Activated CD8-positive, alpha-beta memory T cell treated with anti-CD3 and anti-CD28 coated beads, Interleukin-2, amount 10 ng/mL, durations not matched to agents 7 days and 5 days (primary cell): ENCODE measurements at places on chromosomes 16 and 17. TPM values are rescaled to one million over a fixed set of nuclear protein-coding genes. Genes with fewer than 3 reads are reported as not detected.

DNA sequence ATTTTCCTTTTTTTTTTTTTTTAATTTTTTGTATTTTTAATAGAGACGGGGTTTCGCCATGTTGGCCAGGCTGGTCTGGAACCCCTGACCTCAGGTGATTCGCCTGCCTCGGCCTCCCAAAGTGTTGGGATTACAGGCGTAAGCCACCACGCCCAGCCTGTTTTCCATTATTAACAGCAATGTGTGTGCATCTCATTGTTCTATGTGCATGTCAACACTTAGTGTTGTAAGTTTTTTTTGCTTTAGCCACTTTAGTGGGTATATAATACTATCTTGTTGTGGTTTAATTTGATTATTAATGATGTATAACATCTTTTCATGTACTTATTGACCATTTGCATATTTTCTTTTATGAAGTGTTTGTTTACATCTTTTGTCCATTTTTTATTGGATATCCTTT lies 32.8 kb upstream of the BHLHA9 start:
- DNase-seq = no peak

GRCh38 chr16:9836118-9836736 lies 346.0 kb downstream of the GRIN2A start:
- no peak for DNase-seq

- no peak for DNase-seq
Observed at GRCh38 chr16:29644973-29645693, 17.9 kb upstream of the SPN start.

DNA sequence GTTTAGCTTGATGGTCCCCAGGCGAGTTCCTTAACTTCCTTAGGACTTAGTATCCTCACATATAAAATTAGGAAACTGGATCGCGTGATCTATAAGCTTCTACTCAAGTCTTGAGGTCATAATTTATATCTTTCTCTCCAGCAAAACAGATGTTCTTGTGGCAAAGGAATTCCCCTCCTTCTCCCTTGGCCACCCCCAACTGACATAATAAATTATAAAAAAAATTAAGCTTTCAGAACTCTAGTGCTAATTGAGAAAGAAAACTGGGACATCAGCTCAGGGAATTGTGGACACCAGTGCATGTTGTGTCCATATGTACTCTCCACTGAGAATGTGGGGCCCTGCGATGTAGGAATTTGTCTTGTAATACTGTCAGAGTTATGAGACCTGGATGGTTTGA lies 13.5 kb downstream of the GNAO1 start:
- no peak for DNase-seq

- DNase-seq = no peak
Observed at GRCh38 chr17:74552037-74552436, 6.1 kb upstream of the CD300C start.

DNA sequence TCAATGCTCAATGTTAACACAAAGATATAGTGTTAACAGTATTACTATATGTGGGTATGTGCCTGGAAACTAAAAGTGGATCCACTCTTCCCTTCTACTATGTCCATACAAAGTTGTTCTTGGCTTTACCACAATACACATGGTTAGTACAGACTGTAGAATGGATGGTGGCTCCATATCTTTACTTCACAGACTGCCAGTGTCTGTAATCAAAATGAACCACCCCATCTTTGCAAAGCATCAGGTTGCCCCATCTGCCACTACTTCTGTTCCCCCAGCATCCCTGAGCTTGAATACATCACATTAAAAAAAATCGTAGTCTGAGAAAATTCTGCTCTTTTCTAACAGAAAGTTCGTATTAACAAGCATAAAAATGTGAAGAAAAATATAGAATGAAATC lies 30.0 kb downstream of the USP32 start:
- DNase-seq = no peak

GRCh38 chr17:57091186-57091618 lies 6.2 kb downstream of the AKAP1 start:
- no peak for DNase-seq

GRCh38 chr17:6061290-6061689 lies 8.9 kb upstream of the WSCD1 start:
- no peak for DNase-seq

DNA sequence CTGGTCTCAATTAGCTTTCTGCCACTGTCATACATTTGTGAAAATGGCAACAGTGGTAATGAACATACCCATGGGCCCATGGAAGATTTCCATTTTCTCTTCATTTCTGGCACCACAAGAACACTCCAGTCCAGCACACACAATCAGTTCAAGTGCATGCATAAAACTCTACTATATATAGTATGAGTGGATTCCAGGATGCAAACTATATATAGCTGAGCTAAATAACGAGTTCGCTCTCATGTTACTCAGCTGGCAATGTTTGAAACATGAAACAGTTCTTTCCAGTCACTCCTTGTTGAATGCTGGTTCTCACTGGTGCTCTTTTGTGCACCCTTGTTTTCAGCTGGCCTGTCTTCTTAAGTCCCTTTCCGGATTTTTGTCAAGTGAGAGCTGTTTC lies 75.2 kb upstream of the DHX40 start:
- DNase-seq = no peak

GRCh38 chr17:29111816-29112499 lies 68.2 kb downstream of the MYO18A start:
- peak; percentile 78 for DNase-seq

- DNase-seq = no peak
Observed at GRCh38 chr17:75764417-75764710, 628 bp downstream of the GALK1 start.

DNA sequence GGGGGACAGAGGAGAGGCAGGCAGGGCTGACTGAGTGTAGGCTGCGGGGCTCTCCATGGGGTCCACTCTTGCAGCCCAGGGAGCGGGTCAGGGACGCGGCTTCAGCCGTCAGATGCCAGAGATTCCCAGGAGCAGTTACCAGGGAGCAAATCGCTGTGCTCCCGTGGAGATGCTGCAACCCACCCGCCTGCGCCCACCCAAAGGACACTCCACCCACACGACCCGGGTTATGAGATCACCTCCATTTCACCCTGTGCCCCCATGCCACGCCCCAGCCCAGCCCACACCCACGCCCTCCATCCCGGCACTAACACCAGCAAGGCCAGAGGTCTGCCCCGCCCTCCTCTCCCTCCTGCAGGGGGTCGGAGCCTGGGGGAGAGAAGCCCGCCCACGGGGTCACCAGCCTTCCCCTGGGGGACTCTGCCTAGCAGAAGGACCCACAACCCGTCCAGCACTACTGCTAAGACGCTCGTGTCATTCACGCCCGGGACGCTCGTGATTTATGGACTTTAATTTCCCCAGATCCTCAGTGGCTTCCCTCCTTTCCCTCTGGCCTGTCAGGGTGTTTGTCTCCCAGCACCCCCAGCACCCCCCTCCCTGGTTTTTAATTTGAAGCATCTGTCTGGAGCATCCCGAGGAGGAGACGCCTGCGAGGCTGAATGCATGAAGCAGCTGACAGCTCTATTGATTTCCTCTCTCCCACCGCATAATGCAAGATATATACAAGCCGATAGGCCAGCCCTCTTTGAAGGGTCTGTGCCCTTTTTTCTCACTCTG lies 6.7 kb upstream of the RPL38 start:
- no peak for DNase-seq

DNA sequence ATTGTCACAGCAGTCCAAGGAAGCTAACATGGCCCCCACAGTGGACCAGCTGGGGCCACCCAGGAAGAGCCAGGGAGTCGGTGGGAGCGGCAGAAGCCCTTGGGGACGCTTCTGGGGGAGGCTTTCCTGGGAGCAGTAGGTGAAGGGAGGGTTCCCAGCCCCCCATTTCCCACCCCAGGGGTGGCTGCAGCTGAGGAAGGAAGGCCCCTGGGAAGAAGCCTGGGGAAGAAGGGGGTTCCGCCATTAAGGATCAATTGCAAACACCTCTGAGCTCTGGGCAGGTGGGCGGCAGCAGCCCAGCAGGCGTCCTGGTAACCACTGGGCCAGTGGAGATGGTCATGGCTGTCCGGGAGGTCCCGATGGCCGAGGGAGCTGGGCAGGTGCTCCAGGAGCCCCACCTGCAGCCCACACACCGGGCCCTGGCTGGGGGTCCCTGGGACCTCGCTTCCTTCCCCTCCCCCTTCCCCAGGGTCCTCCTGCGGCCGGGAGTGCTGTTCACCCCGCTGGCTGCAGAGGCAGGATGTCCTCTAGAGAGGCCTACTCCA lies 592 bp upstream of the PERCC1 start:
- DNase-seq = no peak

The CCDC144A gene
- total RNA-seq = 0.56 TPM

The WNT3 gene
- total RNA-seq = not detected

The SP6 gene
- 0.12 TPM for total RNA-seq

The RMI2 gene
- 70.4 TPM for total RNA-seq

The KAT2A gene
- 49.0 TPM for total RNA-seq

The CIBAR2 gene
- not detected for total RNA-seq

The GUCY2D gene
- not detected for total RNA-seq

The CLEC18A gene
- 0.61 TPM for total RNA-seq

The KRTAP3-1 gene
- not detected for total RNA-seq

The WDR45B gene
- 37.0 TPM for total RNA-seq

The NPIPB2 gene
- total RNA-seq = 22.9 TPM

The DPEP3 gene
- not detected for total RNA-seq

The PRSS53 gene
- total RNA-seq = 5.3 TPM
